ENCODE measurements at places on chromosomes 11 and 22. TPM values are rescaled to one million over a fixed set of nuclear protein-coding genes. Genes with fewer than 3 reads are reported as not detected.
A peak's percentile ranks its signal among the peaks of the same experiment; 100 is the strongest.

DNA sequence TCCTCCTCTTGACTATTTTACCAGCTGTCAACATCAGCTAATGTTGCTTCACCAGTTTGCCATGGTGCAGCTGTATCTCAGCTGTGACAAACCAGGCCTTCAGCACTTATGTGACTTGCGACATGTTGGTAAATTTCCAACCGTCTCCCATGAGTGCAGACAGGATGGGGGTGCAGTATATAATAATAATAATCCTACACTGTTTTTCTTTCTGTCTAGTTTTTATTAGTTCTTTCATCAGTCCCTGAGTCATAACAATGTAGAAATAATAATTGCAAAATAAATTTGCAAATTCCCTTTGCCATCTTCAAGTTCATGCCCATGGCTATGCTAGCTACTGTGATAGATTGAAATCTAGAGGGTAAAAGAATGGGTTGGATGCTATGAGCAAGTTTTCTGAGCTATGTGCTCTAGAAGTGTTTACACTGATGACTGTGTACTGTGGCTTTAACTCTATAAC is 4.9 kb downstream of the MMP13 start:
- no peak for DNase-seq

NCF4 gene
- not detected for total RNA-seq

GRCh38 chr11:59222464-59223060 is 9.8 kb upstream of the MPEG1 start:
- DNase-seq = no peak

- no peak for DNase-seq
Measured at GRCh38 chr11:77063407-77063806, 3.4 kb upstream of the CAPN5 start.

- no peak for DNase-seq
Measured at GRCh38 chr11:36899800-36900199, 301.8 kb upstream of the RAG2 start.

DNA sequence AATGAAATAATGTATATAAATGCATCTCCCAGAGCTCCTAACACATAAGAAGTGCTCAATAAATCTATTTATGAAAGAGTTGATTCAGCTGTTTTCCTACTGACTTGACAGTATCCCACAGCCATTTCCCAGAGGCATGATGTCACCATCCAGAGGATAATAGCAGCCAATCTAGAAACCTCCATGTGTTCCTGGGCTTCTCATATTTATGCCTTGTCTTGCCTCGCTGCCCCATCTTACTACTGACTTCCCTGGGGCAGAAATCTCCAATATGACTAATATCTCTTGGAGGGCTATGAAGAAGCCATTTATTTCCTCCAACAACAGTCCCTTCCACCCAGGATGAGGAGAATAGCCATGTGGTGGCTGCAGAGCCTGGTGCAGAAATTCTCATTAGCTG is 115.4 kb upstream of the NAV2 start:
- no peak for DNase-seq

DNA sequence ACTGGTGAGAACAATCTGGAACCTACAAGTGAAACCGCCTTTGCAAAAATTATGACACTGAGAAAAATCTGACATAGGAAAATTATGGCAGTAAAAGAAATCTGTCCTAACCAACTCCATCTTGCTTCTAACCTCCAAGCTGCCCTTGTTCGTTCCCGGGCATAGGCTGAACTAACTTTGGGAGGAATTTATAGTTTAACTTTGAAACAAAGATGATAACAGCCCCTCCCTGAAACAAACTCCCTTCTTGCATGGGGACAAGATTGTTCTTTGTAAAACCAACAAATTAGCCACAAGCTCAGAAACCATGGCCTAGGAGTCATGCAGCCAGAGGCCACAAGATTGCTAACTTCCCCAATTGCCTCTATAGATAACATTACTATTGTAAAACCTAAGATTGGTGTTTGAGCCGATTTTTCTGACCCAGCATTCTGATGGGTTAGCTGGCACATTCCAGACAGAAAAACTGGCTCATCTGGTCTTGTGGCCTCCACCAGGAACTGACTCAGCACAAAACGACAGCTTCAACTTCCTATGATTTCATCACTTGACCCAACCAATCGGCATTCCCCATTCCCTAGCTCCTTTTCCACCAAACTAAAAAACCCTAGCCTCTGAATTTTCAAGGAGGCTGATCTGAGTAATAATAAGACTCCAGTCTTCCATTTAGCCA is 3.6 kb upstream of the CCDC81 start:
- DNase-seq = no peak

SYCE3 gene
- not detected for total RNA-seq

PATZ1 gene
- total RNA-seq = 105 TPM

DNA sequence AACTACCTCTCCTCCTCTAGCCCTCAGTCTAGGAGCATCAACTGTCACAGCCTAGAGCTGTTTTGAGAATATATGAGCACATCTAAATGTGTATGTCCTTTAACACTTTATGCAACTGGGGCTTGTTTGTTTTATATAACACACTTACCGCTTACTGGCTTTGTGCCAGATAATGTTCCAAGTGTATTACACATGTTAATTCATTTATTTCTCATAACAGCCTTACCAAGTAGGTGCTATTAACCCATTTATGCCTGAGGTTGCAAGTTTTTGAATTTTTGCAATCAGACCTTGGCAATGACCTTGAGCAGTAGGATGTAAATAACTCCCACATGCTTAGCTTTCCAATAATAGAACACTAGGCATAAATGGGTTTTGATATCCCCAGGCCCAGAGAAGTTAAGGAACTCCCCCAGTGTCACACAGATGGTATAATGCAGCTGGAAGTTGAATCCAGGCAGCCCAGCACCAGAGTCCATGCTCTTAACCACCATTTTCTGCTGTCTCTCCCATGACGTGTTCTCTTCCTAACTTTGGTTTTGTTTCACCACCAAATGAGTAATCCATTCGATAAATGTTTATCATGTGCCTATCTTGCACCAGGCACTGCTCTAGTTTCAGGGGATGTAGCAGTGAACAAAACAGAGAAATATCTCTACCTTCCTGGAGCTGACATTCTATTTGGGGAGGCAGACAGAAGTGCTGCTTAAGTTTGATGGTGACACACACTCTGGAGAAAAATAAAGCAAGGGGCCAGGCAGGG is 23.1 kb downstream of the PRDM11 start:
- no peak for DNase-seq

SCN3B gene
- total RNA-seq = 3.6 TPM

DNA sequence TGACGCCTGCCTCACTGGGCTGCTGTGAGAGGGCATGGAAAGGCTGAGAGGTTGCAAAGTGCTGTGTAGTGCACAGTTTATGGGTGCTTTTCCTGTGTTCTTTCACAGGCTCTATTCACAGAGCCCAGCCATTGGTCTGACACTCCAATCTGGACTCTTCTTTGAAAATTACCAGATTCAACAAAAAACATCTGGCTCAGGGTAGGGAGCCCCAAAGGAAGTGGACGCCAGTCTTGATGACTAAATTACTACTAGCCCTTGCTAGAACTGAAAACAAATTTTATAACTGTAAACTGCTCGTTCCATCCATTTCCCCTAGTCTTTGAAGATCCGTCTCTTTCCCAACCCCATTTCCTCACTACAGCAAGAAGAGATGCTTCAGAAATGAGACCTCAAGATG is 178.6 kb downstream of the TENM4 start:
- no peak for DNase-seq

DNA sequence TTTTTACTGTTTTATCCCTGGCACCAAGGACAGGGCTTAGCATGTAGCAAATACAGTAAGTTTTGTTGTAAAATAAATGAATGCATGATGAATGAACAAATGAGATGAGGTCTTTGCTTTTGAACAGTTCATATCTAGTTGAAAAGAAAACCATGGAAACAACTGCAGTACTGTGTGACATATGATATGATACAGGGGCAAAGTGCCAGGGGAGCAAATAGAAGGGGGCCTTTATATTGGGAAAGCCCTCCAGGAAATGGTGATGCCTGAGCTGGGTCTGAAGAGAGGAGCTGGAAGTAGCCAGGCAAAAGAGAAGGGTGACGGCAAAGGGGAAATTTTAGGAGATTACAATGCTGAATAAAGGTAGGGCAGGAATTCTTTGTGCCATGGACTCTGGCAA is 63.8 kb upstream of the UCP3 start:
- DNase-seq = no peak

OR51I1 gene
- total RNA-seq = not detected

DNA sequence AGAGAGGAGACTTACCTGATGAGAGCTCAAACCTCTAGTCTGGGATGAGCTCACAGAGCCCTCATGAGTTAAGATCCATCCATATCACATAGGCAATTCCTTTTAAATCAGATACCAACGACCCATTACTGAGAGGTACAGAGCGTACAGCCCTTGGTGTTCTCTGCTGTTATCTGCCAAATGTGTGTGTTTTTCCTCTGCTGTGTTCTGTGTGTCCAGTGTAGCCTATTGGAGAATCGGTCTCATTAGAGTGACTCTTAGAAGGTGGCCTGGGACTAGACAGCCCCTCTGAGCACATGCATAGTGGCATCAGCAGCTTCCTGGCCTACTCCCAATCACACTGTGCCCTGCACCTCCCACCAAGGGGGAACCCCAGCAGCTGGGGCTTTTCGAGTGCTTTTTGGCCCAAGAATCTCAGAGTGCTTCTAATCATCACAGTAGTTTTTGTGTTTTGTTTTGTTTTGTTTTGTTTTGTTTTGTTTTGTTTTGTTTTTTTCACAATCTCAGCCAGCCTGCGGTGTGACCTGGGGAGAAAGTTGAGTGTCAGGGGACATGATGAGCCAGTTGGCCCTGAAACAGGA is 25.4 kb downstream of the TP53AIP1 start:
- DNase-seq = no peak

- no peak for DNase-seq
Measured at GRCh38 chr22:27757928-27758525, 43.5 kb downstream of the MN1 start.

- no peak for DNase-seq
Measured at GRCh38 chr11:12600829-12601228, 73.4 kb upstream of the TEAD1 start.

- DNase-seq = no peak
Measured at GRCh38 chr22:37806409-37807333, 1.1 kb upstream of the GCAT start.

SNX19 gene
- 45.0 TPM for total RNA-seq

- peak; percentile 81 for DNase-seq
Measured at GRCh38 chr11:61516675-61517572, 8.4 kb downstream of the LRRC10B start.

CSTF3 gene
- 69.5 TPM for total RNA-seq

DNA sequence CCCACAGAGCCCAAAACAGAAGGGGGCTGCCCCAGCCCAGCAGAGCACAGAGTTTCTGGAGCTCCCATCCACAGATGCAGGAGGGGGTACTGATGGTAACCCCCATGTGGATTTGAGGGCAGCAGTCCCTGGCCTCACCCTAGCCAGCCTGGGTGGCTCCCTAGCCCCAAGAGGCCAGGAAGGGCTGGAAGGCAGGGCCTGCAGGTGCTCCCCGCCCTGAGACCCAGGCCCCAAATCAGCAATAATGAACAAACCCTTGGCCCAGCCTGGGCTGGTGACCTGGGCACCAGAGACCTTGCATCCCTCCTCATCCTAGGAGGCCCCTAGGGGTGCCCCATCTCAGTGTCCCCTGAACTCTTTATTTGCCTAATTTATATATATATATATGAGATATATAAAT is 61.6 kb downstream of the MORC2 start:
- no peak for DNase-seq

DNA sequence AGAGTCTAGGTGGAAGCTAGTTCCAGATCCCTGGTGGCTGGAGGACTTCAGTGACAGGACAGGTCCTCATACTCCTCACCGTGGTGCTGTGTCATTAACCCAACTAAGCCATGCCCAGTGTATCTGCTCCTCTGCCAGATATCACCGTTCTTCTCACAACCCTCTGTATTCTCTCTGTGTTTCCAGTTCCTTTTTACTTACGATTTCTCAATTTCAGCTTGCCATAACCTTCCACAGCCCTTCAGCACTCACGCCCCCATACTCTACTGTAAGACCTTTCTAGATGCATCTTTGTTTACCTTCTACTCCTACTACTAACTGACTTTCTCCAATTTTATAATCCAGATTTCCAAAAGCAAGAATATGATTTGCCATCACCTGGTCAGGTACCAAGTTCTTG is 26.1 kb upstream of the RIC3 start:
- DNase-seq = no peak

GRCh38 chr11:3129591-3130268 is 35.4 kb downstream of the OSBPL5 start:
- no peak for DNase-seq

GRCh38 chr11:132607575-132607974 is 924.7 kb downstream of the OPCML start:
- no peak for DNase-seq

GRCh38 chr11:10294290-10294953 is 403 bp upstream of the SBF2 start:
- DNase-seq = no peak

DNA sequence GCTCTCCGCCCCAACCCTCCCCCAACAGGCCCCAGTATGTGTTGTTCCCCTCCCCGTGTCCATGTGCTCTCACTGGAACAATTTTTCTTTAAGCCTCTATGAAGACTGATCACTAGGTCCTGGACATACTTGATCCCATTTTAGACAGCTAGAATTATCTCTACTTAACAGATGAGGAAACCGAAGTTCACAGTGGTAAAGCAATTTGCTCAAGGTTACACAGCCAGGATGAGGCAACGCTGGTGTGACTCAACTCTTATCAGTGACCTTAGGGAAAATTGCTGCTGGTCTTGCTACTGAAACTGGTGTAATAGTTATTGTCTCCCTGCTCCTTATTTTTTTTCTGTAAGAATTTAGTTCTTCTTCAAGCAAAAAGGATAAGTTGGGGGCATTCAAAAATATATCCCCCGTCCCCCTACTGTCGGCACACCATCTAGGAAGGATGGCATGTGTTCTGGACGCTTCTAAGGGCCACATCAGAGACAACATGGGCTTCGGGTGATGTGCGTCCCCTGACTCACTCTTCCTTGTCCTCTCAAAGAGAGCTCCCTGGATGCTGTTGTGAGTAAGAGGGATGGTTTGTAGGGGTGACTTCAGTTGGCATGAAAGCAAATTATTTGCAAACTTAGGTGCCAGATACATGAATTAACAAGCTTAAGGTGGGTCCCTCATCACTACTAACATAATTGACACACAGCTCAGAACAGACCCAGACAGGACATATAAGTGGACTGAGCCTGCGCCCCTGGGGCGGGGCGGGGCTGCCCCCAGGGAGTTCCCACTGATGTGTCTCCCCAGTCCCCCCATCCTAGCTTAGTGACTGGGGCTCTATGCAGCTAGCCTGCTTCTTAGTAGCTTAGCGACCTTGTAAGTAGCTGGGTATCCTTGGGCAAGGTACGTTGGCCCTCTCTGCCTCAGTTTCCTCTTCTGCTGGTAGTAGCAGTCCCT is 23.6 kb upstream of the ALX4 start:
- no peak for DNase-seq

GRCh38 chr11:130817330-130817944 is 98.8 kb downstream of the SNX19 start:
- no peak for DNase-seq

All from neural crest cell (in vitro differentiated cells).